ENCODE measurements at places on chromosomes 1 and 21.

DNA sequence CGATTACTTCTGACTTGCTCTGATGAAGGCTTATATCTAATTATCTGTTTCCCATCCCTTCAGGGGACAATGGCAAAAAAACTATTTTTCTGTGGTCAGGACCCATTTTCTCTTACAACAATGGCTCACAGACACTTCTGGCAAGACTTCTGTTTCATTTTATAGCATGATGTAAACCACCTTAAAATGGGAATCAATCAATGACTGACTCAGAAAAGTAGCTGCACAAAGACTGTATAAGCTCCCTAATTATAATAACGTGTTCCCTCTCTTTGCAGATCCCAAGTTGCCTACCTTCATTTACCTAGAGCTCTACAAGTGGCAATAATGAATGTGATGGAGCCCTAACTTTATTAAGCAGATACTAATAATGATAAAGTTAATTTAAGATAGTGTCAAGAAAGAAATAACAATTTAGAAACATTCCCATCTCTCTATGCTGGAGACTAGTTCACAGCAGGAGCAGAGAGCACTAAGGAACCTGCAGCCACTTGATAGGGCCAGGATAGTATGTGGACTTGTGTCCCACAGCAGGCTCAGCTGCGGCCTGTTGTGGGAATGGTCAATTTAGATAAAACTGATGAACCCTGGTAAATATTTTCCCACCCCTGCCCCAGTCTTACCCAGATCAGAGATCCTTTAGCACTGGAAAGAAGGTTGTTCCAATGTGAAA lies 538 bp downstream of the GBP2 start:
- DNase-seq: no peak

DNA sequence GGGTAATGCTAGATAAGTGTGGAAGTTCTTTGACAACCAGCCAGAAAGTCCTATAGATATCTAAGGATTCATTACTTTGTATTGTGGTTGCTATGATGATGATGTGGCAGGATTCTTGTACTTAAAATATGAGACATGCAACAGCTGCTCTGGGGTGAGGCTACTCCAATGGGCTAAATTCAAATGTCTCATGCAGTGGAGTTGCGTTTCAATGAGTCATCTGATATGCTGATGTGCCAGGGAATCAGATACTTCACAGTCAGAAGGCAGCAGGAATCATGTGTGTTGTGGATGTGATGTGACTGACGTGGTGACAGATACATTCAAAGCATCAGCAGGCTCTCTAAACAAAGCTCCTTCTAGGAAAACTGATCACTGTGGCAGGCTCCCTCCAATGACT lies 66.5 kb downstream of the TSEN15 start:
- peak; percentile 63 for DNase-seq

- DNase-seq: no peak
Observed at GRCh38 chr1:213761845-213762407, 225.8 kb upstream of the PROX1 start.

GRCh38 chr1:40479156-40479555 lies 2.1 kb downstream of the ZFP69 start:
- no peak for DNase-seq

DNA sequence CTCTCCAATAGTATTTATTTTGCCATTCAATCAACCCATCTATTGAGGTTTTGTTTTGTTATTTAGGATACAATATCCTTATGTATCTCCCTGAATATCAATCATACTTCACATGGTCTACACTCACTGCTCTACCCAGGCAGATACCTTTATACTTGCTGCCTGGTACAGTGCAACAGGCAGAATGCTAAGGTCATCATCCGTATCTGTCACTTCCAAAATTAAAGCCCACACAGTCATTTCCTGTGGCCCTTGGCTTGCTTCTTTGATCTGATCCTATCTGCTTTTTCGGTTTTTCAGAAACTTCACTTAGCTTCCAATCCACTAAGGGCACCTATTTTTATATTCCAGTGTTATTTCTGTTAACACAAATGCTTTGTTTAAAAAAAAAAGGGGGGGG lies 22.3 kb upstream of the ZZZ3 start:
- no peak for DNase-seq

DNA sequence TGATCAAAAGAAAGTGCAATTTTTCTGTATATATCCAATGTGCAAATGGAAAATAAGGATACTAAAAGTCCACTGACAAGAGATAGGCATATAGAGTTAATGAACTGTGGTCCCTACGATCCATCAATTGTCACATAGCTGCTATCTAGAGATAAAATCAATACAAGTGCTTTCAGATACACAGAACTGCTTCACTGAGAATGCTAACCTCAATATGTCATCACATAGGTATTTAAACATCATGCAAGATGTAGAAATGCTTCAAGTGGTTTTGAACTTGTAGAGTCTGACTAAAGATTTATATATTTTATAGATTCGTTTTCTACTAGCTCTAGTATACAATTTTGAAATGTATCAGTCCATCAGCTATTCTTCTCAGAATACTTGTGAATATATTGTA lies 1604.7 kb downstream of the PLA2G4A start:
- DNase-seq: peak; percentile 4

DNA sequence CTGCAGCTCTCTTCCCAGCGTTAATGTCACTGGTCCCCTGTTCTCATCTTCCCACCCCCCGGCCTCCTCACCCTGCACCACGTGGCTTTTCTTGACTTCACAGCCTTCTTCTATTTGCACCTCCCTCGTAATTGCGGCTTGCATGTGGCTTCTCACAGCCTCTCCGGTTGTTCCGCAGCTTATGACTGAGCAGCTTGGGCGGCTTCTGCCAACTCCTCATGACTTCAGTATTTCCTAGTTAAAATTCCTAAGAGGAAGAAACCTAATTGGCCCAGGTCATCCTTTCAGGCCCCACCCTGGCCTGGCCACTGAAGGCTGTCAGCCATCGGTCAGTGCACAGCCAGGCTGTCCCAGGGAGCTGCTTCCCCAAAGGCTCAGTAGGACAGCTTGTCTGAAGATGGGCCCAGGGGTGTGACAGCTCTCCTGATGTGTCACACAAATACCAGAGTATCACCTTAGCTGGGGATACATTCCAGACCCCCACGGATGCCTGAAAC lies 8.6 kb upstream of the RERE start:
- no peak for DNase-seq

GRCh38 chr1:165078391-165078790 lies 278.1 kb downstream of the LMX1A start:
- no peak for DNase-seq

GRCh38 chr1:220044678-220045355 lies 1.5 kb downstream of the EPRS1 start:
- DNase-seq: no peak

- DNase-seq: no peak
Observed at GRCh38 chr21:46118316-46119143, 20.6 kb downstream of the COL6A2 start.

- no peak for DNase-seq
Observed at GRCh38 chr1:154758346-154758745, 111.7 kb downstream of the KCNN3 start.

- DNase-seq: no peak
Observed at GRCh38 chr21:44972301-44972814, 32.5 kb downstream of the SLX9 start.

GRCh38 chr1:100250807-100251206 lies 1.2 kb upstream of the DBT start:
- no peak for DNase-seq

DNA sequence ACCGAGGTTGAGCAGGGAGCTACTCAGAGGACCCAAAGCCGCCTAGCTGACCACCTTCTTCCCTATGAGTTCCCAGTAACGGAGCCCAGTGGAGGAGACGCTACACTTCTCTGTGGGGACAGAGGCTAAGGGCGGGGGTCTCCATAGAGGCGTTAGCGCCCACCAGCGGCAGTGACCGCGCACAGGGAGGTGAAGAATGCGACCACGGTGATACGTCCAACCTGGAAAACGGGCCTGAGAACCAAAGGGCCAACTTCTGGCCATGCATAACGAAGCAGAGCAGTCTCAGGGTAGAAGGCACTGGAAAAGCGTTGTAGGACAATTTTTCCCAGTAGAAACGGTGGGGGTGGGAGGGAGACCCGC lies 400 bp upstream of the COG2 start:
- no peak for DNase-seq

All from kidney epithelial cell (primary cell).